Muscle of leg (tissue), 16 donors: ENCODE measurements at places on chromosomes 1 and 21. TPM values are rescaled to one million over a fixed set of nuclear protein-coding genes. Genes with fewer than 3 reads are reported as not detected.
A peak's percentile ranks its signal among the peaks of the same experiment; 100 is the strongest.

DNA sequence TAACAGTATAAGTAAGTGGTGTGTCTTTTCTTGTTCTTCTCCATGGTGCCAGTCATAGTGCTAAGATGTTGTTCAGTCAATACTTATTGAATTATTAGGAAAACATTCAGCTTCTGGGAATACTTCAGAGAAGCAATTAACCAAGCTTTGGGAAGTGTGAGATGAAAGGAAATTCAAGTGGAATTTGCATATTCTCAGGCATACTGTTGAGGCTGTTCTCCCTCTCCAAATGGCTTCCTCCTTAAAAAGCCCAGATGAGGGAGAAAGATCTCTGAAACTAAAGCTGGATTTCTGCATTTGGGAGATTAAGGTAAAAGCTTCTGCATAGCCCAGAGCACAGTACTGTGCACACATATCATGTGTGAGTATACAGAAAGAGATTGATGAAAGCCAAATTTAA is 73.4 kb downstream of the MACF1 start:
- DNase-seq: no peak

GRCh38 chr1:156368889-156369684 is at the start of gene RHBG:
RHBG (plus strand) TSS chr1:156369211; CDS start chr1:156369250, 39 bp downstream.
- no peak for DNase-seq

GRCh38 chr1:176557543-176558258 is 94.7 kb downstream of the PAPPA2 start:
- no peak for DNase-seq

AIRE gene
- polyA plus RNA-seq: not detected

- DNase-seq: no peak
Measured at GRCh38 chr1:93453911-93454310, 6.0 kb downstream of the FNBP1L start.

GRCh38 chr1:75412616-75413015 is 198.3 kb downstream of the SLC44A5 start:
- DNase-seq: no peak

GRCh38 chr1:56068908-56069307 is 510.5 kb downstream of the PLPP3 start:
- no peak for DNase-seq

ST6GALNAC5 gene
- polyA plus RNA-seq: 2.2 TPM

DNA sequence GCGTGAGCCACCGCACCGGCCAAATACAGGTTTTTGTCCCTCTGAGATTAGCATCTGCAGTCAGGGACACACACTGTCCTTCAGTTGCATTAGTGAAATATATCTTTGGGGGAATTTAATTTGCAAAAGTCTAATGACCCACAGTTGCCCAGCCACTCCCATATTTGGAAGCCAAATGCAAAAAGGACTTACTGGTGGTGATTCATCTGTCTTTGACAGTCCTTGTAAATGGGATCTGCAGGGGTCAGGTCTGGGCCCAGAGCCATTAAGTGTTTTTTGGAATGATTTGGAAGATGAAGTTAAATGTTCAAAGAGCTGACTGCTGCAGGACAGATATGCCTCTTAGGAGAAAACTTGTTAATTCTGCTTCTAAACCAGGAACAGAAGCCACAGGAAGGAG is 44.6 kb upstream of the DNASE2B start:
- DNase-seq: peak; percentile 64

DNA sequence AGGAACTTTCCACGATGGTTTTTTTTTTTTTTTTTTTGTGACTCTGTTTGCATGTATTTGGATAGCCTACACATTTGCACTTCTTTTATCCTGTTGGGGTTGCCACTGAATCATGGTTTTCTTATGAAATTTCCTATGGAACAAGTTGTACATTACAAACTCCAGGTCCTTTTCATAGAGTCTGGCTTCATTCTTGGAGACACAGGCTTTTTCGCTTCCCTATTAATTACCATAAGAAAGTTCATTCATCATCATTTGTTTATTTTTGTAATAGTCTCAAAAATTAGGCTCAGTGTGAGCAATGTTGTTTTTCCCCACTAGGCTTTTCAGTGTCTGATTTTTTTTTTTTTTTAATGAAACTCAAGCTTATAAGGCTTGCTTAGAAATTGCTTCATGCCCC is 179.4 kb downstream of the FMN2 start:
- DNase-seq: no peak

DNA sequence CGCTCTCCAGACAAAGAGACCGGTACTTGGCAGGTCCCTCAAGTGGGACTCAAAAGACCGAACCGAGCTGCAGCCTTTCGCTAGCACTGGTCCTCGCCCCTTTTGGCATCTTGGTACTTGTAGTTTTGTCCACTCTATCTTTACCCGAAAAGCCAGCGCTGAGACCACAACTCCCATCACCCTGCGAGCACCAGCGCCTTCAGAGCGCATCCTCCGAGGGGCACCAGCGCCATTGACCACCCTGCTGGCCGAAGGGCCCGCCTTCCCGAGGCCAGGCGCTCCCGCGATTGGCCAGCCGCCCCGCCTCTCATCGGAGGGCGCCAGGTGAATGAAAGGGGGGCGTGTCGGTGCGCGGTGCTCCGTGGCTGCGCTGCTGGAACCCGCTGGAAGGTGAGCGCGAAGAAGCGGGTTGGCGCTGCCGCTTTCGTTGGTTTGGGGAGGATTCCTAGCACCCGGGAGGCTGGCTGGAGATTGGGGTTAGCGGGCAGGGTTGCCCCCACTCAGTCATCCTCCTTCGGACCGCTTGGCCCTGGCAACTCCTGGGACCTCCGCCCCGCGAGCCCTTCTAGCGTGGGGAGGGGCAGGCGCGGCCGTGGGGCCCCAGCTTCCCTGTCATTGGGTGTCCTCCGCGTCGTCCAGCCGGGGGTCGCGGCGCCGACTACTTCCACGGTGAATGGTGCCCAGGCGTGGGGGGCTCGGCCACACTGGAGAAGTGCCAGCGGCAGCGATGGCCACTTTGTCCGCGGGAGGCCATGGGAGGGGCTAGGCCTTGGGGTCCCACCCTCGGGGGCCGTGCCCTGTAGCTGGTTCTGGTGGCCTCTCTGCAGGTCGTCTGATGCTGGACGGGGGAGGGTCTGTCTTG is at the start of gene ZBTB8B:
Gene ZBTB8B, plus strand, starts transcription at position 357 of the 862 bp plus-strand sequence. CDS start 5,553 bp downstream, outside the sequence.
- peak; percentile 90 for DNase-seq

GRCh38 chr1:114320586-114320985 is 166.9 kb upstream of the SYT6 start:
- DNase-seq: peak; percentile 8

ATF6 gene
- polyA plus RNA-seq: 15.5 TPM

KCNJ10 gene
- polyA plus RNA-seq: 0.49 TPM

- no peak for DNase-seq
Measured at GRCh38 chr1:11338284-11338924, 65.4 kb downstream of the UBIAD1 start.

DNA sequence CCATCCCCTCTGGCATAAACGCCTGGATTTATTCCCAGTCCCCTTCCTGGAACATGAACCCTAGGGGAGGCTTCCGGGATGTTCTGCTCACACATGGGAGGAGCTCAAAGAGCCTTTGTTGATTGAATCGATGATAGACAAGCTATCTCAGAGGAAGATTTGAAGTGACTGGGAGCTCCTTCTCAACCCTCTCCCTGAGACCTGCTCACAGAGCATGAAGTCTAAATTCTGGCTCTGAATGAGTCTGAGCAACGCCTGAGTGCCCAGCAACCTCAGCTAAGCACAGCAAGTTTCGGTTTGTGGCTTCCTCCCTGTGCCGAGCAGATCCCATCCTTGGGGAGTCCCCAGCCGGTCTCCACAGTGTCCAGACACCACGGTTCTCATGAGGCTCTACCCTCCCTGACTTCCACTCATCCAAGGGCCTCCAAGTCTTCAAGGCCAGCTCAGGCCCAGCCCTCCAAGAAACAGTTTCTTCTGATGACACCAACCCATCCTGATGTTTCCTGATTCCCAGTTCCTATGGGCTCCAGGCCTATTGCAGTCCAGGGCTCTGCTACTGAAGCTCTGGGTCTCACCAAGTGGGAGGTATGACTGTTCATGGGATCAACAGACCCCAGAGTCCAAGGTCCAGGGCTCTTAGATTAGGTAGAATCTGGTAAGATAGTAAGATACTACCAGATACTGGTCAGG is 190.8 kb downstream of the DYRK1A start:
- DNase-seq: no peak

- DNase-seq: no peak
Measured at GRCh38 chr1:23039308-23039826, 20.1 kb downstream of the KDM1A start.

GRCh38 chr1:202362212-202362611 is 13.7 kb downstream of the PPP1R12B start:
- no peak for DNase-seq

DNA sequence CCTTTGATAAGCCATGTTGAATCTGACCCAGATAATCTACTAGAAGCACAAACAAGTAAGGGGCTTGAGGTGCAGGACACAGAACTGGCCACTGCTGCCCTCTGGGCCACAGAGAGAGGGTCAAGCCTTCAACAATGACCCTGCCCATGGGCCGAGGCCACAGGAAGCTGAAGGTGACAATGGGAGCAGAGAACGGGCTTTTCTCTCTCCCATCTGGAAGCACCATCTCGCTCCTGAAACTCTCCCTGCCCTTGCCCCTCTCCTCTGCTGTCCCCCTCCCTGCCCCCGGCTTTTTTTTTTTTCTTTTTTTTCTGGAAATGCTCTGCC is 133.1 kb upstream of the DUSP10 start:
- no peak for DNase-seq

FMO3 gene
- polyA plus RNA-seq: 0.23 TPM

INAVA gene
- polyA plus RNA-seq: 3.3 TPM

DNA sequence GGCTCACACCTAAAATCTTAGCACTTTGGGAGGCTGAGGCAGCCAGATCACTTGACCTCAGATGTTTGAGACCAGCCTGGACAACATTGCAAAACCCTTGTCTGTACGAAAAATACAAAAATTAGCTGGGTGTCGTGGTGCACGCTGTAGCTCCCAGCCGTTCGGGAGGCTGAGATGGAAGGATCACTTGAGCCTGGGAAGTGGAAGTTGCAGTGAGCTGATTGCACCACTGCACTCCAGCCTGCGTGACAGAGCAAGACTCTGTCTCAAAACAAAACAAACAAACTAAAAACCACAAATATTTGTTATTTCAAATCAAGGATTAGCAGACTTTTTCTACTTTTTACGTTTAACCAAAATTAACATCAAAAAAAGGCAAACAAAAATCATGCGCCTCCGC is 31.3 kb downstream of the INKA2 start:
- no peak for DNase-seq

SLFNL1 gene
- polyA plus RNA-seq: 0.90 TPM

VAMP3 gene
- polyA plus RNA-seq: 65.5 TPM

DNA sequence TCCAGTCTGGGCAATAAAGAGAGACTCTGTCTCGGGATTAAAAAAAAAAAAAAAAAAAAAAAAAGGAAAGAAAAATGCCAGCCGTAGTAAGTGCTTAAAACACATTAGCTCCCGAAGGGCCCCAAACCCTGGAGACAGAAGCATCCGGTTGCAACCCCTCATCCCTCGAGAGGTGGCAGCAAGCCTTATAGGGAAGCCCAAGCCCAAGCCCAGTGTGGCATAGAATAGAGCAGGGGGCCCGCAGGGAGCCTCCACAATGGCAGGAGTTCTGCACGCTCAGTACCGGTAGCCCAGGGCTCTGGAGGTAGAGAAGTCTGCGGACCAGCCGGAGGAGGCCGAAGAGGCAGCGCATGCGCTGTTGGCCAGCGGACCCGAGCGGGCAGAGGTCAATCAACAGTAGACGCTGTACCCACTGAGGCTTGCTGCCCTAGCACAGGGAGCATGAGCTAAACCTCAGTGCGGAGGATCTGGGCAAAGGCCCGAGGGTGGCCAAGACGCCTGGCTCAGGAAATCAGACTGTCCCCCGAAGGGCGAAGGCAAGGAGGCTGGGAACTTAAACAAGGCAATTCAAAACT is 34.1 kb upstream of the C1orf198 start:
- DNase-seq: no peak

ASCL5 gene
- 0.16 TPM for polyA plus RNA-seq

A3GALT2 gene
- not detected for polyA plus RNA-seq

JAM2 gene
- polyA plus RNA-seq: 41.9 TPM

DNA sequence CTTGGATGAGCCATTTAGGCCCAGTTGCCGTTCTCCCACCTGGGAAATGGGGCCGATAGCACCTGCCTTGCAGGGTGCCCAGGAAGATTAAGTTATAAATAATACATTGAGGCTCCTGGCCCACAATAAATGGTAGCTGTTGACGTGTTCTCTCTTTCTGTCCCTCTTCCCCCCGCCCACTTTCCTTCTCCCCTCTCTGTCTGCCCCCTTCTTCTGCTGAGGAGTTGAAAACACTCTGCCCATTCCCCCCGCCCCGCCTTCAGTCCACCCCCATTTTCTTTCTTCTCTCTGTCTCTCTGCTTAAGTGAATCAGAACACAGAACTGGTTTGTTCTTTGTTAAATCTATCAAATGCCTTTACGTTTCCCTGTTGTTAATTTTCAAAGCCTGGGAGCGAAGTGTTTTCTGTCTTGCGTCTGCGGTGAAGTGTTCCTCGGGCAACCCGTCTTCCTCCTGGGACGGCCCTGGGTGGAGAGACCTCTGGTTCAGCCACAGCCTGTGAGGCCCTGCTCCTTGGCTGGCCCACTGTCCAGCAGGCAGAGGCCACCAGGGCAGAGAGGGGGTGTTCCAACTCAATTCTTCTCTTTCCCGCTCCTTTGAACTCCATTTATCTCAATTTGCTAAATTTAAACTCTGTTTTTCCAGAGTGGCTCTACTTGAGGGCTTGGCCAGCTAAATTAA is 29.3 kb upstream of the SELENON start:
- no peak for DNase-seq

S100A6 gene
- 300 TPM for polyA plus RNA-seq

ARHGEF2 gene
- 141 TPM for polyA plus RNA-seq

GRCh38 chr1:27883536-27883935 is 11.2 kb downstream of the THEMIS2 start:
- no peak for DNase-seq

DCST2 gene
- polyA plus RNA-seq: 0.72 TPM

COL6A1 gene
- 610 TPM for polyA plus RNA-seq

GRCh38 chr1:72892461-72892860 is 610.1 kb upstream of the NEGR1 start:
- DNase-seq: peak; percentile 9

DNA sequence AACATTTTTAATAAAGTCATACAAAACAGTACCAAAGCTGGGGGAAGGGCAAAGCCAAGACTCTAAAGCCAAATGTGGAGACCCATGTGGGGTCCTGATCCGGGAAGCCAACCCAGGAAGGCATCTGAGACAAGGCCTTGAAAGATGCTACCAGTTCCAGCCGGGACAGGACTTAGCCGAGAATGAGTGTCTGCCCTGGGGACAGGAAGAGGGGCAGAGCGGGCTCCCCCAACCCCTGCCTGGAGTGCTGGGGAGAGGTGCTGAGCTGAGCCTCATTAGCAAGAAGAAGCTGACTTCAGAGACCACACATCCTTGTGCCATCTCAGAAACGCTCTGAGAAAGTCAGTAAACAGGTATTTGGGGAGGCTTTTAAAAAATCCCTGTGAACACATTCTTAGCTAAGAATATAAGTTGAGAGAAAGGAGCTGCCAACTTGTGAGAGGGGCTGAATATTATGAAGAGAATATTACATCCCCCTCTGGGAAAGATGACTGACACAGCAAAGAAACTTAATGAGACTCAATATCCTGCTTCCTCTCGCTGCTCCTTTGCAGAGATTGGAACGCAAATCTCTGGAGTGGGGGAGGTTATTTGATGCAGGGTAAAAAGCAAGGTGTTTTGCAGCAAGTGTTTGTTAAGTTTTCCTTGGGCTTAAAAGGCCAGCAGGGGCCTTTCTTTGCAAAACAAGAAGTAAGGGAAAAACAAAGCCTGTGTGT is 103.3 kb upstream of the KCND3 start:
- DNase-seq: no peak
